ENCODE measurements at places on chromosomes 2 and 18. TPM values are rescaled to one million over a fixed set of nuclear protein-coding genes. Genes with fewer than 3 reads are reported as not detected.

Gene FBXO36
- total RNA-seq: 2.4 TPM

Gene CLEC4F
- 0.54 TPM for total RNA-seq

DNA sequence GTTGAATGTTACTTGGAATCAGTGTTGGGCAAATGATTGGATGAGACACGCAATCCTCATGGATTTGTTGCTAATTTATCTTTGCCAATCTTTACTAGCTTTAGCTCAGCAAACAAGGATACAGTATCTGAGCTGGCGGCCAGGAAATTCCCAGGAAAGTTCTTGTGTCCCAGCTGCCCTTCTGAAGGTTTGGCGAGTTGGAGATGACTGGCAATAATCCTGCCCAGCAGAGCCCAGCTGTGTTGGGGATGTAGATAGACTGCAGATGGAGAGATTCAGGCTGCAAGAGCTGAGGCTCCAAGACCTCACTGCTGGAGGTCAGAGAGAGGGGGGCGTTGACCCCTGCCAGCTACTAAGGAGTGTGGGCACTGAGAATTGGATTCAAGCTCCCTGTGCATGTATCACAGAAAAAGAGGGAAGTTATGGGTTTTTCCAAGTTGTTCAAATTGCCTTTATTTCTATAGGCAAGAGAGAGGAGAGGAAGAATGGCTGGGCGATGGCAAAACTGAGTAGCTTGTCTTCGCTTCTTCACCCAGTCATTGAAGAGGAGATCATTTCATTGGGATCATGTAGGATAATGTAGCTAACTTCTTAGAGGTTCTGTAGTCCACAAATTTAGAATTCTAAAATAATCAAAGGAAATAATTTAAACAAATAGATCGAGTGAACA, 506.8 kb upstream of the LRATD1 start:
- no peak for DNase-seq

DNA sequence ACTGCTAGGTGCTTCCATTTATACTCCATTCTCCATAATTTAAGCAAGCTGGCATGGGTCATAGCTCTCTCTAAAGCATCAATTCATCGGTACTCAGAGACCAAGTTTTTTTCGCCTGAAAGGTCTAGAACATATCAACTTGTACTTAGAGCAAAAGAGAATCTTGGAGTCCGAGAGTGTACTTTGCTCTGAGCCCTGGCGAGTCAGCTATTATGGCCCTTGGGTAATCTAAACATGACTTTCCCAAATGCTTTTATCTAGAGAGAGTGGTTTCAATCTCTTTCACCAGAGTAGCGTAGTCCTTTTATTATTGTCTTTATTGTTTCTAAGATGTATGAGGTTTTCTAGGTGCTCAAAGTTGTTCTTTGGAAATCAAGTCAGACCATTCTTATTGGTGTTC, 34.4 kb downstream of the MAIP1 start:
- no peak for DNase-seq

GRCh38 chr18:41449612-41450011, 505.4 kb upstream of the PIK3C3 start:
- DNase-seq: no peak

DNA sequence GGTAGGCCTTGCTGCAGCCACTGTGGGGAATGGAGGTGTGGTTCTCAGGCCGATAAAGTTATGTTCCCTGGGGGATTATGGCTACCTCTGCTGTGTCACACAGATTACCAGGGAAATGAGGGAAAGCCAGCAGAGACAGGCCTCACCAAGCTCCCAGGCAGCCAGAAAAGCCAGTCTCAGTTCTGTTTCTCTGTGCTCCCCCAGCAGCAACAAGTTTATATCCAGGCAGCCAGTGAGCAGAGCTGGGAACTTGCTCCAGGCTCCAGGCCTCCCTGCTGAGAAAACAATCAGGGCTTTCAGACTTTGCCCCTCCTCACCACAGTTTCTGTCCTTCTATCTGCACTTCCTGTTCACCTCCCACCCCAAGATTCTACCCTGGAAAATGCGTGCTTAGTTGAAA, 596.6 kb upstream of the GYPC start:
- DNase-seq: no peak

DNA sequence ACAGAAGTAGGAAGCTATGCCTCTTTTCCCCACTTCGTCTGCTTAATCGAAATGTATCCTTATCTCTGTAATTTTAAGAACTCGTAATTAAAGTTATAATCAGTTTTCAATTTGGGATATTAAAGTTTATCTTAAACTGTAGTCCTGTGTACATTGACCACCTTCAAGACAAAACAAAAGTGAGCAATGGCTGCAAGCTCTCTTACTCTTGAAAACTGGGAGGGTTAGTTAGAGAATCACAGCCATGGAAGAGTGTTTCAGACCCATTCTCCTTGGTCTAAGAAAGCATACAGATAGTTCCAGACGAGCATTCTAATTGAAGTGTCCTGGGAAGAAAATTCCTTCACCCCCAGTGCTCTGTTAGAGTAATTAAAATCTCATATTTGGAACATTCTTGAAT, 2.0 kb downstream of the KCMF1 start:
- DNase-seq: no peak

GRCh38 chr2:240463866-240464481, 28.5 kb downstream of the GPC1 start:
- DNase-seq: peak; percentile 1

GRCh38 chr2:168770796-168771195, 31.6 kb upstream of the NOSTRIN start:
- no peak for DNase-seq

Gene NPHP1
- 7.1 TPM for total RNA-seq

GRCh38 chr2:98886066-98886554, 49.9 kb downstream of the CRACDL start:
- DNase-seq: no peak

DNA sequence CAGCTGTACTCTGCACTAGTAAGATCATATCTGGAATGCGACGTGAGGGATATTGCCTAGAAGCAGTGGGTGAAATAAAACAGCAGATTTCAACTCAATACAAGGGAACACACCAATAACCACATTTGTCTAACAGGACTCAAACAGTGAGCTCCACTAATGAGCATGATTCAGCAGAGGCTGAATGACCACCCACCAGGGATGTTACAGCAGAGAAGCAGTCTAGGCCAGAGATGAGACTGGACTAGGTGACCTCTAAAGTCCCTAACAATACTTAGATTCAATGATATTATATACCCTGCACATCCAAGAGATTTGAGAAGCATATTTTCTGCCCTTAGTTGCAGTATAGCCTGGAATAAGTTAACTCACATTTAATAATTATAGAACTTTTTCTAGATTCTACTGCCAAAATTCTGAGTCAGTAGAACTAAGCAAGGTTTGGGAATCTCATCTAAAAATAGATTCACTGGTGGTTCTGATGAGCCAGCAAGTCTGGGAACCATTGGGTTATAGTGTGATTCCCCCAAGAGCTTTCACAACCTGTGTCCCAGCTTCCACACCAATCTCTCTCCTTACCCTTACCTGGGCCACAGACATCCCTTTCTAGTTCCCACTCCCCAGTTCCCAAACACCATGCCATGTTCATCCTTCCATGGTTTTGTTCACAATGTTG, 6.3 kb downstream of the THOC1 start:
- no peak for DNase-seq

DNA sequence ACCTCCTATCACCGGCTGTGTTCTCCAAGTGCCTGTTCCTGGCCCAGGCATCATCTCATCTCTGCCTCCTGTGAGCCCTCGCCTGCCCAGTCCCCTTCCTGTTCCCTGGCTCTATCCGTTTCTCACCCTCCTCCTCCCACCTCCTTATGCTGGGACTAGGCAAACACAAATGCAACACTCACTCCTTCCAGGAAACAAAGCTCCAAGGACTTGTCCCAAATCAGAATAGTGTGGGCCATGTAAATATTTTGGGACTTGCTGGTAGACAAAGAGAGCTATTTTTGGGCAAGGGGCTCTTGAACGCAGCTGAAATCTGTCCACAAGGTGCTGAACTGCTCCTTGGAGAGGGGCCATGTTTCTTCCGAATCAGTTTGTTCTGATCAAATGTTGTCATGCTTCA, 25.3 kb downstream of the MBP start:
- no peak for DNase-seq

Gene SCN9A
- 4.5 TPM for total RNA-seq

Gene ALPG
- not detected for total RNA-seq

- no peak for DNase-seq
These were observed 535.7 kb downstream of the DCC start for GRCh38 chr18:52875725-52876124.

GRCh38 chr18:55559739-55560138, 28.3 kb downstream of the TCF4 start:
- no peak for DNase-seq

Gene PAX8
- total RNA-seq: 2.4 TPM

Gene MERTK
- total RNA-seq: 47.1 TPM

GRCh38 chr2:221347471-221347870, 224.6 kb downstream of the EPHA4 start:
- no peak for DNase-seq

Gene TXNDC2
- 0.35 TPM for total RNA-seq
